ENCODE measurements at places on chromosomes 6 and 20.
A peak's percentile ranks its signal among the peaks of the same experiment; 100 is the strongest.

- no peak for DNase-seq
These were observed 577.1 kb downstream of the DOK5 start for GRCh38 chr20:55052459-55052858.

- DNase-seq: peak; percentile 84
These were observed at the start of gene ELOVL4 for GRCh38 chr6:79947191-79948186. ELOVL4 (minus strand) TSS chr6:79947553; CDS start chr6:79947279, 274 bp downstream.

DNA sequence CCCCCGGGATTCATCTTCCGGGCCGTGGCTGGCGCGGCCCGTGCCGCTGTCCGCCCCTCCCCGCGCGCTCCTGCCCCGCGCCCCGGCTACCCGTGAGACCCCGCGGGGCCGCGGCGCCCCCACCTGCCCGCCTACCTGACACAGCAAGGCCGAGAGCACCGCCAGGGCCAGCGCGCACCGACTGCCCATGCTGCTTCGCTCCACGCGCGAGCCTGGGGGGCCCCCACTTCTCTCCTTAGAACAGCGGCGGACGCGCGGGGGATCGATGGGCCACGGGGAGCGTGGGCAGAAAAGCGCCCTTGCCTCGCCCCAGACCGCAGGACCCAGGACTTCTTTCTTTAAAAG is 955 bp downstream of the DLL1 start:
- DNase-seq: no peak

DNA sequence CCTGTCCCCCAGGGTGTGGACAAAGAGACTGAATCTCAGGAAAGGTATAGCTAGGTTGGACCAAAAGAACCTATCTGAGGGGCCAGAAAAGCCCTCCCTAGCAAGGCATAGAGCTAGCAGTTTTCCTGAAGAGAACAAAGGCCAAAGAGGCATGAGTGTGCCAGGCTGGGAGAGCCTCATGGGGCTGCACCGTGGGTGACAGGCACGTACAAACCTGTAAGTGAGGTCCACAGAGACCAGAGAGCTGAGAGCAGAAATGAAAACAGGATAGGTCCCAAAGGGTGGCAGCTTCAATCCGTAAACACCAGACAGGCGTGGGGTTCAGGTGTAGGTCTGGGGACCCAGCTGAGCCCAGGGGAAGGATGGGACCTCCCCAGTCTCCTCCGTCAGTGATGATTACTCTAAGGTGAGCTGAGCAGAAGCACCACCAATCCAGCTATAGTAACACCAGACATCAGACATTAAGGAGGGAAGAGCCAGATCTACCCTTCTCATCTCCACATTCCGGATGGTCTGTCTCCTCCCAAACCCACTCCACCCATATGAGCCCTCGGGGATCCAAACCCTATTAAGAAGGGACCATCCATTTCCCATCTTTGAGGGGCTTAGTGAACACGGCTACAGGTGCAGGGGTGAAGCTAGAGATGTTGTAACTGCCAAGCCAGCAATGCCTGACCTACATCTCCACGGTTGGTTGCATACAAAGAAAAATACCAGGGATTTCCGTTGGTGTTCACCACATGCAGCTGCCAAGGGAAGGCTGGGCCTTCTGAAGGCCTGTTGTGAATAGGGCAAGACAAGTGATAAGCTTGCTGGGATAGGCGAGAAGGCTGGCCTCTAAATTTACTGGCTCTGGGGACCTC is 38.3 kb downstream of the BCL2L1 start:
- no peak for DNase-seq

DNA sequence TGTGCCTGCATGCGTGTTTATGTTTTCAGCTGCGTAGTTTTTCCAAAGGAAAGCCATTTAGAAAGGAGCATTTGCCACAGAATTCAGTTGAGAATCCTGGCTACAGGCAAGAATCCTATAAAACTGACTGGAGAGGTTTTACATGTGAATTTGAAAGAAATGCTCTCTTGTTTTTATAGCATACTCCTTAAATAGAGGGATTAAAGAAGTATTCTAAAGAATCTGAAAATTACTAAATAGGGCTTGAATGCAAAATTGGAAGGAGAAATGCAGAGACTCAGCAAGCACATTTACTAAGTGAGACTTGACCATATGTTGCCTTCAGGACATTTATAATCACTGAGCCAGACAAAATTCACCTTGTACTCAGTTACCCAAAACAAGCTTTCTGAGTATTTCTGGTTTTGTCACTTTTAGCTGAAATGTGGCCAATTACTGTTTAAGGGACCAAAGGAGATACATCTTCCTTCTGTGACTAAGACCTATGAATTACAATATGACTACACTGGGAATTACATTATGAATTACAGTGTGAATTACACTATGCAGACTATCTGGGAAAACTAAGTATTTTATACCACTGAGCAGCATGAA is 107.4 kb upstream of the ASCC3 start:
- no peak for DNase-seq

- DNase-seq: no peak
These were observed 55.7 kb downstream of the SYTL3 start for GRCh38 chr6:158705386-158706126.

GRCh38 chr20:49572857-49573256 is 4.9 kb upstream of the PTGIS start:
- no peak for DNase-seq

DNA sequence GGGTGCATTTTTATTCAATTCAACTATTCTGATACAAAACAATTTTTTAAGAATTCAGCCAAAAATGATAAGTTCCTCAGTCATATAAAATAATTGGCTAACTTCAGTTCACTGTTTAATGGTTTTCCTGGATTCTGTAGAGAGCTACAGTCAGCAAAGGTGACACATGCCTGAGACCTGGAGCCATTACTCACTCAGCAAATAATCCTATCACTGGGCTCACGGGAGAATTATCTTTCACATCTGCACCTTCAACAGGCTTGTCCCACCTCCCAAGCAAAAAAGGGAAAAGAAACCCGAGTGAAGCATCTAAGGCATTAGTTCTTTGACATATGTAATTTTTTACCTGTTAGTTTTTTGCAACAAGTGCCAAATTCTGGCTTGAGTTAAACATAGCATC is 34.9 kb upstream of the FOXA2 start:
- no peak for DNase-seq

DNA sequence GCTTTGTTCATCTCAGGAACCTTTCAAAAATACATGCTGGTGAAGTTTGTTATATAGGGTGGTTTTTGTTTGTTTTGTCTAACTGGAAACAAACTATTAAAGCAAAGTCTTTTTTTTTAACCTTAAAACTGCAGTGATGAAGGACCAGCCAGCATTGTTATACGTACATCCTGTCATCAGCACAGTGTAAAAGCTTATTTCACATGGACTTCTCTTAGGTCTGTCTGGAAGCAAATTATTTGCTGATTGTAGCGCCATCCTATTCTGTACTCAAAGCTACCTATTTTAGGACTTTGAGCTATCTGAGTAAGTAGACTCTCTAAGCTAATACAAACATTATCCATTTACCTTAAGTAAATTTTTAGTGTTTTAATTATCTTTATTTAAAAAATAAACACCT is 61.7 kb downstream of the SNX9 start:
- DNase-seq: no peak

GRCh38 chr6:13488015-13488895 is 855 bp upstream of the GFOD1 start:
- DNase-seq: no peak

DNA sequence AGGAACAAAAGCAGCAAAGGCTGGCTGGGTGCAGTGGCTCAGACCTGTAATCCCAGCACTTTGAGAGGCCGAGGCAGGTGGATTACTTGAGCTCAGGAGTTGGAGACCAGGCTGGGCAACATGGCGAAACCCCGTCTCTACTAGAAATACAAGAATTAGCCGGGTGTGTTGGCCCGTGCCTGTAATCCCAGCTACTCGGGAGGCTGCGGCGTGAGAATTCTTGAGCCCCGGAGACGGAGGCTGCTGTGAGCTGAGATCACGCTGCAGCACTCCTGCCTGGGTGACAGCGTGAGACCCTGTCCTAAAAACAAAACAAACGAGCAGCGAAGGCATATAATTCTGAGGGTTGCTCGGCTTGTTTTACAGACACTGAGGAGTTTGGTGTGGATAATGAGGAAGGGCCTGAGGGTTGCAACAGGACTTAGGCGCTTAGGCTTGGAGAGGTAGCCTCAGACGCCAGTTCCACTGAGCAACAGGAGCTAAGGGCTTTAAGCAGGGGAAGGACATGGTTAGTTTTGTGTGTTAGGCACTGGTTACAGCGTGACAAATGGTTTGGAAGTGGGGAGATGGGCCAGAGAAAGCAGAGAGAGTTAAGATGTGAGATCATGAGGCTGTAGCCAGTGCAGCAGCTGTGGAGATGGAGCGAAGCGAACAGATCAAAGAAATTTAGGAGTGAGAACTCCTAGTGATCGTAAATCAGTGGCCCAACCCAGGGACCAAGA is 1.2 kb downstream of the MYH7B start:
- DNase-seq: no peak

Measured in SW 1271 (cell line).